Lower lobe of right lung (tissue), 2 donors: ENCODE measurements at places on chromosomes 13 and 19. TPM values are rescaled to one million over a fixed set of nuclear protein-coding genes. Genes with fewer than 3 reads are reported as not detected.

- DNase-seq, result no peak
Measured at GRCh38 chr19:16976446-16976845, 50.2 kb downstream of the CPAMD8 start.

DNA sequence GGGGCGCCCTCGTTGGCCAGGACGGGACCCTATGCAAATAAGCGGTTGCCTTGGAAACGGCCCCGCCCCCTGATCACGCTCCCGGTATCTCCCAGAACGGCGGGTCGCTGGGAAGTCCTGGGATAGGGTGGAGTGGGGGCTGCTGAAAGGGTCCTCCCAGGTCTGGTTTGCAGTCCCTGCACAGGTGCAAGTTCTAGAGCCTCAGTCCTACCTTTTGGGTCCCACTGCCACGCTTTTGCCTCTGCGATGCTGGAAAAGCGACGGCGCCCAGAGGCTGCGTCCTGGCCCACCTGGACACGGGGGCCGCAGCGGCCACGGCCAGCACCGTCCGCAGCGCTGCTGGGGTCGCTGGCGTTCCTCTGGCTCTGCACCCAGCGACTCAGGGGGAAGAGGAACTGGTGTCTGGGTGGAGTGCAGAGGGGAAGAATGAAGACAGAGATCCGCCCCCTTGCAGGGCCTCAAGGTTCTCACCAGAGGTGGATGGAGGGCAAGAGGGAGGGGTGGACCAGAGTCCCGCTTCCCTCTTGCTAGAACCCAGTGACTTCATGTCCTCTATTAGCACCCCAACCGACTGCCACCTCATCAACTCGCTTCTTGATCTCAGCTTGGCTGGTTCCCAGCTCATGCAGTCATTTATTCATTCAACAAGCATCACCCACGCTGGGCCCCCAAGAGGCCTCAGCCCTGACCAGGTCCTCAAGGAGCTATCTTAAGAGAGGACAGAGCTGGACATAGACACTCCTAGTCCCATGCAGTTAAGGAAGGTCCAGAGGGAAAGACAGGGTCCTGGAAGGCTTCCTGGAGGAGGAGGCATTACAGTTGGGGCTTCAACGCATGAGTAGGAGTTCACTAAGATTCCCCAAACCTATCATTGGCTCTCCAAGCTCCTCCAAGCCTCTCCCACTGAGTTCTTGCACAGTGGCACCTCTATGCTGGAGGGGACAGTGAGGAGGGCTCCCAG lies at the start of gene LRRC25:
TSS of gene LRRC25 (minus strand) at position 381 of the 961 bp plus-strand sequence. CDS start 659 bp downstream, outside the sequence.
- DNase-seq, result peak; percentile 81

DNA sequence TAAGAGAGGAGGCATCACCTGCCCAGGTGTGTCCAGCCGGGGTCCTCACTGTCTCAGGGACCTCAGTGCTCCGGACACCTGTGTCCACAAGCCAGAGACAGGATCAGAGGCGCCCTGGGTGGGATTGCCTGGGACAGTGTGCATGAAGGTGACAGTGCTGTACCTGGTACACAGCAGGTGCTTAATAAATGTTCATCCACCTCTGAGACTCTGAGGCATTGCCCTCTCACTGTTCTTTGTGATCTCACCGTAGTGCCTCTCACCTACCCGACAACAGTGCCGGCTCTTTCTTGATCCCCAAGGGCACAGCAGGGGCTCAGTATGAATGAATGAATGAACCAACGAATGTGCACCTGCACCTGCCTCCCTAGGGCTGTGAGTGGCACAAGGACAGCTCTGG lies 9.2 kb downstream of the RDH13 start:
- DNase-seq, result no peak

- DNase-seq, result no peak
Measured at GRCh38 chr13:23810685-23811240, 78.4 kb downstream of the MIPEP start.

- no peak for DNase-seq
Measured at GRCh38 chr19:54254195-54254906, 2.7 kb downstream of the LILRB5 start.

GRCh38 chr13:75566658-75567057 lies 17.1 kb downstream of the UCHL3 start:
- DNase-seq, result no peak

GRCh38 chr19:47021536-47022139 lies 2.0 kb downstream of the NPAS1 start:
- no peak for DNase-seq

GRCh38 chr13:29931696-29932095 lies 81.3 kb upstream of the UBL3 start:
- no peak for DNase-seq

DNA sequence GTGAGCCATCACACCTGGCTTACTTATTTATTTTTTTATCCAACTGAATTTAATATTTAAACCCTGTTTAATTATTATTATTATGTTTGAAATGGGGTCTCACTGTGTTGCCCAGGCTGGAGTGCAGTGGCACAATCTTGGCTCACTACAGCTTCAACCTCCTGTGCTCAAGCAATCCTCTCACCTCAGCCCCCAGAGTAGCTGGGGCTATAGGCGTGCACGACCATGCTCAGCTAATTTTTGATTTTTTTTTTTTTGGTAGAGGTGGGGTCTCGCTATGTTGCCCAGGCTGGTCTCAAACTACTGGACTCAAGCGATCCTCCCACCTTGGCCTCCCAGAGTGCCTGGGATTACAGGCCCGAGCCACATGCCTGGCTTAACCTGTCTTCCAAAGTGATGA lies 32.5 kb downstream of the SPTBN4 start:
- no peak for DNase-seq

USHBP1 gene
- 8.2 TPM for total RNA-seq

NOTCH3 gene
- total RNA-seq, result 52.7 TPM

PSG5 gene
- total RNA-seq, result not detected

EDNRB gene
- total RNA-seq, result 60.7 TPM

OR7C1 gene
- total RNA-seq, result 0.18 TPM

CCDC169 gene
- not detected for total RNA-seq

ZNF226 gene
- total RNA-seq, result 17.7 TPM

NFIC gene
- total RNA-seq, result 132 TPM

KLF16 gene
- total RNA-seq, result 22.2 TPM
